ENCODE measurements at places on chromosomes 3 and 15.

- DNase-seq, result no peak
Observed at GRCh38 chr3:78562328-78562727, 1205.5 kb downstream of the ROBO1 start.

DNA sequence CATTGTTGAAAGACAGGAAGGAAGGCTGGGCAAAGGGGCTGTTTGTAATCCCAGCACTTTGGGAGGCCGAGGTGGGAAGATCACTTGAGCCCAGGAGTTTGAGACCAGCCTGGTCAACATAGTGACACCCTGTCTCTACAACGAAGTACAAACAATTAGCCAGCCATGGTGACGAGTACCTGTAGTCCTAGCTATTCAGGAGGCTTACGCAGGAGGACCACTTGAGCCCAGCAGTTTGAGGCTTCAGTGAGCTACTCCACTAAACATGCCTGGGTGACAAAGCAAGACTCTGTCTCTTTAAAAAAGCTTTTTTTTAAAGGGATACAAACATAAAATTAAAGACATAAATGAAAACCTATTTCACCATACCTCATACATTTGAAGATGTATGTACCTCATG is 11.1 kb downstream of the SERP1 start:
- DNase-seq, result no peak

- no peak for DNase-seq
Observed at GRCh38 chr3:101646726-101647125, 30.2 kb downstream of the ZBTB11 start.

DNA sequence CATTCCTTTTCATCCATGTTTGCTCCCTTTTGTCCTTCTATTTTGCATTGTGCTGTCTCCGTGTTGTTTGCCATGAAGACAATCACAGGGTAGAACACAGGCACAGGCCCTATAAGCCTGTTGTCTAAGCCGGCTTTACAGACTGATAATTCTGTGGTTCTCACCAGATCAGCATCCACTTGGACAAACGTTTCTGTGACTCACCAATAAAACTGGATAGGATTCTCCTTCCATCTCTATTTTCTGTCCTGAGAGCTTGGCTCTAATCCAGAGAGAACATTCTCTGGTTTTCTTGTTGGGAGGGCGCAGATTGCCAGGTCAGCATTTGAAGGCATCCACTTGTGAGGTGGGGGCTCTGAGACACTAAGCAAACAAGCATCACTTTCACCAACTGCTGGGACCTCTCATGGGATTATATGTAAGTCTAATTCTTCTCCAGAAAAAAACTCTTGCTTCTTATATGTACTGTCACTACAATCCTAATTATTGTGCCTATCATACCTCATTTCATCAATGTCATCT is 101.6 kb downstream of the ERC2 start:
- no peak for DNase-seq

DNA sequence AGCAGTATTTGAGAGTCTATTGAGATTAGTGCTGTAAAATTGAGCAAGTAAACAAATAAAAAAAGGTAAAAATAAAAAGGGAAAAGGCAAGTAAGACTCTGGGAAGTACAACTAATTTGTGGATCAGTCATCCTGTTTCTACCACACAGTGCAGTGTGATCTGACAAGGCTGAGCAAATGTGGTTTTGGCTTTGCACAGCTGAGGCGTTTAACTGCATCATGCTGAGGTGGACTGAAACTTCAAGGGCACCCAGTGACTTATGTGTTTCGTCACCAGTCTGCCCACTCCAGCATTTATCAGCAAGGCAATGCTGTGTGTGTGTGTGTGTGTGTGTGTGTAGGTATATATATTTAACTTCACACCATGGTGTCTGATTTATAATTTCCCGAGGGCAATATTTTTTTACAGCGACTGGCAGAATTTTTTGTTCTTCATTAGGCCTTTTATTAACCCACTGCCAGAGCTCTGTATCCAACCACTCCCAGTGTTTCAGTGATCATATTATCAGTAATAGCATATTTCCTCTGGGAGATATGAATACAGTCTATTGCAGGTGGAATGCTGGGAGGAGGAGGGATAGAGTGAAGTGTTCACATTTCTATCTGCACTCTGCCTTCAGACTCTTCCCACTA is 131.5 kb upstream of the SATB1 start:
- DNase-seq, result no peak

GRCh38 chr3:189229196-189229828 is 57.5 kb downstream of the TPRG1 start:
- DNase-seq, result no peak

DNA sequence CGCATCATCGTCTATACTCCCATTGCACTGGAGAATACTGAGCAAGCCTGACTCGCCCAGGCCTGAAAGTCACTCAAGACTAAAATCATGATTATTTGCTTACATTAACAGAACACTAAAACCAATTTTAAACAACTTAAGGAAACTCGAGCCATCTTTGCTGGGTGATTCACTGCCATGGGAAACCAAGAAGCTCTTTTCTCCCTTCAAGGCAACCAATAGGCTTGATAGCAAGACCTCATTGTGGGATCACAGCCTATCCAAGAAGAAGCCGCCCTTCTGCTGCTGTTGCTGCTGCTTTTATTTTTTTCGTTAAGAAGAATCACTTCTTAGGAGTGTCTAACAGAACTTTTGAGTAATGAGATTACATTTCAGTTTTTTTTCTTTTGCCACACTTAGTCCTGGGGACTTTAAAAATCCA is 479.4 kb downstream of the FOXP1 start:
- DNase-seq, result peak; percentile 35

DNA sequence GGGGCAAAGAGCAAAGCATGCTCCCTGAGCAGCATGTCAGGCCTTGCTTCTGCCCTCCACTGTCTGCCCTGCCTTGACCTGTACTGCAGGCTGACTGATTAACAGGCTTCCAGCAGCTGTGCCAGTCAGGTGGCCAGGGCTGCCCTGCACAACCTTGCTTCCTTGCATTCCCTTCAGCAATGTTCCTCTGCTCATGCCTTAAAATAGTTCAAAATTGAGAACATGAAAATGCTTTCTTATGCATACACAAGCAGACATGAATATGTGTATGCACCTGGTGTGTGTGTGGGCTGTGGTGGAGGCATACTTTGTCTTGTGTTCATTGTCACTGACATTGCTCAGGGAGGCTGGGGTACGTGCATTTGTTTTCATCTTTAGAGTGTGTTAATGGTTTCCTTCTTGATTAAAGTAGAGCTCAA is 1.2 kb upstream of the SLC22A13 start:
- DNase-seq, result no peak

- peak; percentile 93 for DNase-seq
Observed at GRCh38 chr3:52144034-52144795, 10.0 kb downstream of the POC1A start.

GRCh38 chr3:128489927-128490649 is 2.9 kb downstream of the GATA2 start:
- DNase-seq, result peak; percentile 36

GRCh38 chr15:61780278-61780980 is 279.8 kb downstream of the VPS13C start:
- DNase-seq, result no peak

DNA sequence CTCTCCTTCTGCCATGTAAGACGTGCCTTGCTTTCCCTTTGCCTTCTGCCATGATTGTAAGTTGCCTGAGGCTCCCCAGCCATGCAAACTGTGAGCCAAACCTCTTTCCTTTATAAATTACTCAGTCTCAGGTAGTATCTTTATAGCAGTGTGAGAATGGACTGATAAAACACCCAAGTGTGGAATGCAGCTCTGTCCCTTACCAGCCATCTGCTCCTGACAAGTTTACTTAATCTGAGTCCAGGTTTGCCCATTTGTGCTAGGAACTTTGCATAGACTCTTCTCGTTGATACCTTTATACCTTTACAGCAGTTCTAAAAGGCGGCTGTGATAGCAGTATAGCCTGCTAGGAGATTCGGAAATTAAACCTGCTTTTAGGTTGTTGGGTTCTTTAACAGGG is 48.1 kb downstream of the SLC25A26 start:
- DNase-seq, result no peak

DNA sequence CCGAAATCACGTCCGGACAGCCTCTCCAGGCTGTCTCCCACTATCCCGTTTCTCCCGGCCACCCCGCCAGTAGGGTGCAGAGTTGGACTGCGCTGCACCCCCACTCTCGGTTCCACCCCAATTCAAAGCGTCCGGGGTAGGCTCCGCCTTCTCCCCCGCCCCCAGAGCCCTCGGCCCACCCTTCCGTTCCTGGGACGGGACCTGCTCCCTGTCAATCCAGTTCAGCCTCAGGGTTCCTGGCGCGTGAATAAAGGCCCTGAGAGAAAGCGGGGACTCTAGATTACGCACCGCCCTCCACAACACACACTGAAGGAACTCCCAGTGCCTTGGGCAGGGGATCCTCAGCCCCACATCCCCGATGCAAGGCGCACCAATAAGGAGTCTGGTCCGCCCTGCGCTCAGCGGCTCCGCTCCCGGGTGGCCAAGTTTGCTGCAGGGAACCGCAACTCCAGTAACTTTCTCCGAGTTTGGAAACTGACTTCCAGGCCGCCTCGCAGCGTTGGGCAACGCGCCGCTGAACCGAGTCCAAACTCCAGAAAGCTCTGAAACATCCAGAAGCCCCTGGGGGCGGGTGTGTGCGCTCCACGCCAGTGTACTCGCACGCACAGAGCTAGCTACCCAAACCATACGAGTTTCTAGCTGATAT is 1.9 kb downstream of the ADAMTS9 start:
- peak; percentile 89 for DNase-seq

DNA sequence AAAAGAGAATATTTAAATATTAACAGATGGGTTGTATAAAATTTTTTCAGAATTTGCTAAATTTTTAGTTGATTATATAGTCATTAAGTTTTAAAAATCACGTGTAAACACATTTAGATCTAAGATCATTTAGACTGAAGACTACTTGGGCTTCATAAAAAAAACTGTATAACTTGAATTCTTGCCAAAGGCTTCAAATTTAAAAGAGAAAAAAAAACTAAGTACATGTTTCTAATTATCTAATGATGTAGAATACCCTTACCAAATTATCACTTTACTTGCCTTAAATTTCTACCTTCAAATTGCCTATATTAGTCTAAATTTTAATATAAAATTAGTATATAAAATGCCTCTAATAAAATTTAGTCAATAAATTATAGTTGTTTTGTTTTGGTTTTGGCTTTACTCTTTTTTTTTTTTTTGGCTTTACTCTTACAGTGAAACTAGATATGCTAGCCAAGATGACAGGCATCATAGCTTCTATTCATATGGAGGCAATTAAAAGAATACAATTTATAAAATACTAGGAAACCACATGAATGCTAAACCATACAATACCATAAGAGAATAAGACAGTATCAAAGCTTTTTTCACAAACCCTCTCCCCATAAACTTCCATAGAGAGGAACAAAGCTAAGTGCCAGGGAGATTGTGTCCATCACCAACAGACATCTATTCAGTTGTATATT is 183.1 kb upstream of the KCNMB2 start:
- peak; percentile 11 for DNase-seq

DNA sequence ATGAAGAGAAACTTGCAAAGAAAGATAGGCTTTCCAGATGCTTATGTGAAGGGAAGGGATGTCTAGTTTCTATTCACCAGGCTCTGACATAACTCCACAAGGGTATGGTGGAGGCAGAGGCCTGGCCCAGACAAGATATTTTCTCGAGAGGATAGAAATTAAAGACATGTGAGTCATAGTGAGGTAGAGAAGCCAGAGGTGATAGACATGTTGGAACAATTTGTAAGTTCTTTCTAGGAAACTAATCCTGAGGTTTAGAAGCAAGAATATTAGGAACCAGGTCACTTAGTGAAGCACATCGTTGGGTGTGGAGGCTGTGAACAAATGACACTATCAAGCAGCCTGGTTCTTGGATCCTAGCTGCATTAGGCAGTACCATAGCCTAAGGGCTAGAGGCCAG is 176.9 kb downstream of the BBX start:
- DNase-seq, result no peak

DNA sequence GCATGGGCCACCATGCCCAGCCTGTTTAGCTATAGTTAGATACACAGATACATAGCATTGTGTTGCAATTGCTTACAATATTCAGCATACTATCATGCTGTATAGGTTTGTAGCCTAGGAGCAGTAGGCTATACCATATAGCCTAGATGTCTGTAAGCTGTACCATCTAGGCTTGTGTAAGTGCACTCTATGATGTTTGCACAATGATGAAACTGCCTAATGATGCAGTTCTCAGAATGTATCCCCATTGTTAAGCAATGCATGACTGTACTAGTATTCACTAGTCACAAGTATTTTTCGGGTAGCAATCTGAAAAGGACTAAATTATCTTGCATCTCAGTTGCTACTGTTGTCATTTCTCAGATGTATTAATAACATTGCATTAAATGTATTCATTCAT is 16.0 kb downstream of the PIGB start:
- DNase-seq, result no peak

DNA sequence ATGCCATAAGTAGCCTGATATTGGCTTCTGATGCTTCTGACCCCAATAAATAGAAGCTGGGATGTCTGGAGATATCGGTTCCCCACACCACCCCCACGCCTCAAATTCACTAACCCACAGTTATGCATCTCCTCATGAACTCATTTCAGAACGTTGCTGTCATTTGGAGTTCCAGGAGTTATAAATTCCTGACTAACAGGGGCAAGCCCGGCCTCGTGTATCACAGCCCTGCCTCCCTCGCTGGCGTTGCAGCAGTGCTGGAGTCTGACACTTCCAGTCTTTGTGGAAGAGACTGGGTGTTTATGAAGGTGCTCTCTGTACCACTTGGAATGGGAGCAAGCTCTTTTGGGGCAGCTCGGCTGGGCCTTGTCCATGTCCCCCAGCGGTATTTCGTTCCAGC is 101.0 kb downstream of the ANP32A start:
- no peak for DNase-seq

- DNase-seq, result peak; percentile 86
Observed at GRCh38 chr3:112043621-112044201, 9.2 kb downstream of the TMPRSS7 start.

DNA sequence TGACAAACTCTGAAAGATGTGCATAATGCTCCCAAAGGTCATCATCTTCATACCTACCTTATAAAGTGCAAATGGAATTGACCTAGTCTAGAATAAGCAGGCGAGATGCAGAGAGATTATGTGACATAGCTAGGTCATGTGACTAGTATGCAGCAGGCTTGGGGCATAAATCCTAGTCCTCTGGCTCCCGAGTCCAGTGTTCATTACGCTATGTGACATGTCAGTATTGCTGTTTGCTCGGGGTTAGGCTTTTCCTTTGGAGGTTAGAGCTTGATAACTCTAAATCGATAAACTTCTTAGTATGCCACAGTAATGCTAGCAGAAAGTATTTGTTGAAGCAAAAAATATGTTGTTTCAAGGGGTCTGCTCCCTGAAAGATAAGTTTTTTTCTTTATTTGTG is 481.7 kb upstream of the TPRG1 start:
- DNase-seq, result no peak

GRCh38 chr3:151377768-151378385 is 6.7 kb downstream of the P2RY12 start:
- no peak for DNase-seq

Measured in AG08395 (cell line).